ENCODE measurements at places on chromosomes 3 and 15.

DNA sequence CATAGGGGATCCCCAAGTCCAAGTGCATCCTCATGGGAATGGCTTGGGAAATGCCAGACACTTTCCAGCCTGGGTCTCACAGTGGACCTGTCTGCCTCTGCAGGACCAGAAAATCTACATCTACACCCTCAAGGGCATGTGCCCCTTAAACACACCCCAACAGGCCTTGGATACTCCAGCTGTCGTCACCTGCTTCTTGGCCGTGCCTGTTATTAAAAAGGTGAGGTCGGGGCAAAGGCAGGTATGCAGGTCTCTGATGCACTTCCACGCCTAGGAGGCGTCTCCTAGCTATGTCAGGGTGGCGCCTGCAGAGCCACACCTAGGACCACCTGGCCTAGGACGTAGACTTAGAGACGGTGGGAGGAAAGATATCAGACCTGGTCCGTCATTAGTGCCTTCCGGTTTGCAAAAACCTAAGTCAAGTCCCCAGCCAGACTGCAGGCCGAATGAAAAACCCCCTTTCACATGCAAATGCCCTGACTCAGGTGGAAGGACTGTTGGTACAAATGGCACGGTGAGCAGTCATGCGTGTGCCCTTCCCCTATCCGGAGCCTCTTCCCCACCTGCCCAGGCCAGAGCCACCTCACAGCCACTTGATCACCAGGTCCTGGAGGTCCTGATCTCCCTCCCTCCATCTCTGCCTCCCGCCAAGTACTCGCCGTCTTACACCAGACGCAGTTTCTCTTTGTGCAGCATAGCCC, 143.5 kb downstream of the LRRK1 start:
- no peak for DNase-seq

DNA sequence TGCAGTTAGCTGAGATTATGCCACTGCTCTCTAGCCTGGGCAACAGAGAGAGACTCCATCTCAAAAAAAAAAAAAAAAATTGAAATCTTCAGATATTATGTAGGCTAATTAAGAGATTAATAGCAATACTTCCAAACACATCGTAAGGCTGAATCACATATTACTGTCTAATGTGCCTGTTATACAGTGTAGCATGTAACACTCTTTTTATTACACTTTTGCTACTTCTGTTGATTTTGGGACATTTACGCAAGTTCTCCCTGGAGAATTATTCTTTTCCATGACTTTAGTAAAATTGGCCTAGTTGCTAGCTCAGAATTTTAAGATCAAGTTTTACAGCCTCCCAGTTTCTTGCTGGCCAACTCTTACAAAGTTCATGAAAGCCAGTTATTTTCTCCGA, 605.2 kb downstream of the NAALADL2 start:
- DNase-seq: no peak

GRCh38 chr15:68375191-68375631, 56.8 kb downstream of the ITGA11 start:
- DNase-seq: no peak

DNA sequence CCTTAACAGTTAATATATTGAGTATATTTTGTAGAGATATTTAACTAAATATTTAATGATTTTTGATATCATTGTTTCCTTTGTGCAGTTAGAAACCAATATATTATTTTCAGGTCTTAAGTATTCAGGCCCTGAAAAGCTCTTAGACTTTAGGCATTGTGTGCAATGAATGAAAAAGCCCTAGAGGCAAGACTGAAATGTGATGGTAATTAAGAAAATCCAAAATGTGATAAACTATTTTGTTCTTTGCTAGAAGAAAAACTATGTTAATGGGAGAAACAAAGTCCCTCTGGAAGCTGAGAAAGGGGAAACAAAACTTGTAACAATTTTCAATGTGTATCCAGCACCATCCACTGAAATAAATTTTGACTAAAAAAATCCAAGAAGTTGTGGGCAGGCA, 54.6 kb upstream of the SSR3 start:
- DNase-seq: no peak

DNA sequence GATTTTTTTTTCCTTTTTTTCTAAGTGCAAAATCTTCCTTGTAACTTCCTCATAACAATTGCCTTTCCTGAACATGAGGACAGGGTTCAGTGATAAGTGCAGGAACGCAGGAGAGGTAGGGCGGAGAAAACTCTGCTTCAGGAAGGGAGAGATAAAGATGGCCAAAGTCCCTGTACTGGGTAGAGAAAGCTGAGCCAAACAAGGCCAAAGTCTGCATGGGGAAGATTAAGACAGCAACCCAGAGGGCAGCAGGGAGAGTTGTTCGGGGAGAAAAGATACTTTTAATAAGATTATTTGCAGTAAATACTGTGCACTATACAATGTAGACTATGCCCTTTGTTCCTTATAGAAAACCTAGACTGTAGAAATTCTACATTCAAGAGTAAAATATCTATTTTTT, 55.4 kb upstream of the LRRFIP2 start:
- DNase-seq: no peak

DNA sequence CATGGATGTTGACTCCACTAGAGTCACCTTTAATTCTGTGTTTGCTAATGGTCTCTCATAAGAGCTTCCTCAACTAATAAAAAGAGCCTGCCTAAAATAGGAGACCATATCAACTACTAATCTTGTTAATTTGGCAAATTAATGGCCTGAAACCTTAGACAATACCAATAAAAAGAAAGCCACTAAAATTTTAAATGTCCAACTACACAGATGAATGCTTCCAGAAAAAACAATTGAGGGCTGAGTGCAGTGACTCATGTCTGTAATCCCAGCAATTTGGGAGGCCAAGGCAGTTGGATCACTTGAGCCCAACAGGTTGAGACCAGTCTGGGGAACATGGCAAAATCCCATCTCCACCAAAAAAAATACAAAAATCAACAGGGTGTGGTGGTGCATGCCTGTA, 230.9 kb downstream of the NSUN3 start:
- no peak for DNase-seq

DNA sequence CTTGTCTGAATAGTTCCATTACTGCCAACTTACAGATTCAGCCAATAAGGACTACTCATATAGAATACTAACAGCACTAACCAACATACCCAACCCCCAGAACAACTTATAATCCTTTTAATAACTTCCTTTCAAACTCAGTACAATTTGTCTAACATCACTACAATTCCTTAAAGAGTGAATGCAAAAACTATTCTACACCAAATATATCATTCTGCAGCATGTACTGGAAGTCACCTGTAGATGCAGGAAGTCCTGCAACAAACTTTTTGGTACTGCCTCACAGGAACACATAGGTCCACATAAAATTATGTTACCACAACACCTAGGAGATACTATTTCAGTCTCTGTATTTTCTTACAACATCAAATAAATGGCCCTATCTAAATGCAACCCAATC, 2.1 kb downstream of the CCNL1 start:
- no peak for DNase-seq

DNA sequence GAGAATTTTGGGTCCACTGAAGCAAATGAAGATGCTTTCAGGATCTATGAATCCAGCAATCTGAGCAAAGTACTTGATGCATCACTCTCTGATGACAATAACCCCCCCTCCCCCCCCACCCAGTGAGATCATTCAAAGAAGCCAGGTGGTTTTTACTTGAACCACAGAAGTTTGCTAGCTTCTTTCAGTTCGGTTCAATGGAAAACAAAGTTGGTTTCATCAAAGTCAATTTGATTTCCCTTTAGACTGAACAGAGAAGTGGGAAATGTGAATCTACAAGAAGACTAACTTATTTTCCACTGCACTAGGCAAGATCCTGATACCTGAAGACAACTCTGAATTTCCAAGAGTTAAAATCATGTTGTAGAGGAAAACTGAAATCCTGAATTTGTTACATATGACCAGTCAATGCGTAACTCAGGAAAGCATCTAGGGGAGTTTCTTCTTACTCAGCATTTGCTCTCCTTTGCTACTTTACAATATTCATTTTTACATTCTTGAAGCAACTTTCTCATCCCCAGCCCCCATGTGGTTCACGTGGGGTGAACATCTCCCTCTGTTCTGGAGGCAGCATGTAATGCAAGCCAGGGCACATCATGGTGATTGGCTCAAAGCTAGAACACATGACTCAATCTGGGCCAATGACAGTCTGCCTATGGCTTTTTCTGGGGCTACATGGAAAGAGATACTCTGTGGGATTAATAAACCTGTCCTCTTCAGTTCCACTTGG, 572.6 kb downstream of the FOXP1 start:
- no peak for DNase-seq

- no peak for DNase-seq
Measured at GRCh38 chr3:186964071-186964470, 33.7 kb downstream of the ST6GAL1 start.

- no peak for DNase-seq
Measured at GRCh38 chr15:74226761-74227540, 9.2 kb upstream of the CCDC33 start.

- DNase-seq: no peak
Measured at GRCh38 chr3:152349392-152349791, 80.7 kb downstream of the MBNL1 start.

DNA sequence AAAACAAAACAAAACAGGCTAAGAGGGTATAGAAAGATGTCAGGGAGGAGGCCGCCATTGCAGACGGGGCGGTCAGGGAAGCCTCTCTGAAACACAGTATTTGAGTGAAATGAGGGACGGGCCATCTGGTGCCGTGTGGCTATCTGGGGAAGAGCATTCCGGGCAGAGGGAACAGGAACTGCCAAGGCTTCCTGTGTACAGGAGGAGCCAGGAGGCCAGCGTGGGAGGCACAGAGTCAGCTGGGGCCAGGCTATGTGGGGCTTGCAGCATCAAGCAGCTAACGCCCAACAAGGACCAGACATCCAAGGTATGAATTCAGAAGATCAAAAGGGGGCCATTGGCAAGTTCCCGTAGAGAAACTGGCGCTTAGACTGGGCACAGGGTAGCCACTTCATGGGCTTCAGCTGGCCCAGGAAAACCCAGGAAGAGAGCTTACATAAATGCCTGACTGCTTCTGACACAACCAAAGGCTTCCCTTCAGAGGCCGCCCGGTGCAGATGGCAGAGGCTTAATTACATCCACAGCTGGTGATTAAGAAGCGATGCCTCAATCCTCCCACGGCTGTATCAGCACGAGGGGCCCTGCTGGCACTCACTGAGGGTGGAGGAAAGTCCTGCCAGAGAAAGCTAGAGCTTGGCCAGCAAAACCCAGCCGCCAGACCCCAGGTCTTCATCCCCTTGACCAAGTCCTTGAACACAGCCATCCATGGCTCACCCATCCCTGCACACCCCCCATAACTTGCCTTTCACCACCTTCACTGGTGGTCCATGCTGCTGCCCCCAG, 144.9 kb downstream of the MEGF11 start:
- DNase-seq: no peak

- DNase-seq: no peak
Measured at GRCh38 chr3:17631609-17632008, 110.8 kb downstream of the TBC1D5 start.

GRCh38 chr3:15042936-15043335, 22.2 kb downstream of the MRPS25 start:
- no peak for DNase-seq

DNA sequence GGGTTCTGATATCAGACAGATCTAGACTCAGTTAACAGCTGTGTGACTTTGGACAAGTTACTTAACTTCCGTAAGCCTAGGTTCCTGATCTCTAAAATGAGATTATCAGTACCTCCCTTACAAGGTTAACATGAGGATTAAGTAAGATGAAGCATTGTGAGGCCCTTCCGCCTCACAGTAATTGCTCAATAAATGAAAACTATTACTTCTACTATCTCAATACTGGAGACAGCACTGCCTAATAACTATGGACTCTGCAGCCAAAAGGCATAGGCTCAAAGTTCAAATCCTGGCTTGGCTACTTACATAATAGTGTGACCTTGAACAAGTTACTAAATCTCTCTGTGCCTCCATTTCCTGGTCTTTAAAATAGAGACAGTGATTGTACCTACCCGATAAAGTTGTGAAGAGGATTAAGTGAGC, 82.0 kb upstream of the ATP11B start:
- DNase-seq: no peak

DNA sequence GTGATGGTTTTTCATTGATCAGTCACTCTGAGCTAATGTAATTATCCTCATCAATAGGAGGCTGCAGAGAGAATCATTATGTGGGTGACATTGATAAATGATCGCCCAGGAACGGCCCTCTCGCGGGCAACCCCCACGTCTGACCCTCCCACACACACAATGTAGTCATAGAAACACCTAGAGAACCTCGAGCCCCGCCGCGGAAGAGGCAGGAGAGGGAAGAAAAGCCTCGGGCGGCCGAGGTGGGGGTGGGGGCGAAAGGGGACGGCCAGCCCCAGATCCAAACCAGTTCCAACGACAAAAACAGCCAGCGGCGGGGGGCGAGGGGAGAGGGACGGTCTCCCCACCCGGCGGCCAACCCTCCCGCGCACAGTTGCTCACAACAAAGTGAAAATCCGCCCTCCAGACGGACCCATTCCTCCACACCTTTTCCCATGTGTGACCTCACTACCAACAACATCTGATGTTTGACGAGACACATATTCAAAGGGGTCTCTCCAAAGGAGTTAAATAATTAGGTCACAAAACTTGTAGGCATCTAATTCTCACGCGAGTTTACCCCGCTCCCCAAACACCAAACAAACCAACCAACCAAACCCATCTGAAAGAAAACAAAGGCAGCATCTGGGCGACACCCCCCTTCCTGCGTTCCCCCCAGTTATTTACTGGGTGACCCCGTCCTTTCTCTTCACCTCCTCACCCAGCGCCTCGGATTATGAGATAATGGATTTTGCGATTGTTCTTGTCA, 213.0 kb downstream of the MEIS2 start:
- no peak for DNase-seq

DNA sequence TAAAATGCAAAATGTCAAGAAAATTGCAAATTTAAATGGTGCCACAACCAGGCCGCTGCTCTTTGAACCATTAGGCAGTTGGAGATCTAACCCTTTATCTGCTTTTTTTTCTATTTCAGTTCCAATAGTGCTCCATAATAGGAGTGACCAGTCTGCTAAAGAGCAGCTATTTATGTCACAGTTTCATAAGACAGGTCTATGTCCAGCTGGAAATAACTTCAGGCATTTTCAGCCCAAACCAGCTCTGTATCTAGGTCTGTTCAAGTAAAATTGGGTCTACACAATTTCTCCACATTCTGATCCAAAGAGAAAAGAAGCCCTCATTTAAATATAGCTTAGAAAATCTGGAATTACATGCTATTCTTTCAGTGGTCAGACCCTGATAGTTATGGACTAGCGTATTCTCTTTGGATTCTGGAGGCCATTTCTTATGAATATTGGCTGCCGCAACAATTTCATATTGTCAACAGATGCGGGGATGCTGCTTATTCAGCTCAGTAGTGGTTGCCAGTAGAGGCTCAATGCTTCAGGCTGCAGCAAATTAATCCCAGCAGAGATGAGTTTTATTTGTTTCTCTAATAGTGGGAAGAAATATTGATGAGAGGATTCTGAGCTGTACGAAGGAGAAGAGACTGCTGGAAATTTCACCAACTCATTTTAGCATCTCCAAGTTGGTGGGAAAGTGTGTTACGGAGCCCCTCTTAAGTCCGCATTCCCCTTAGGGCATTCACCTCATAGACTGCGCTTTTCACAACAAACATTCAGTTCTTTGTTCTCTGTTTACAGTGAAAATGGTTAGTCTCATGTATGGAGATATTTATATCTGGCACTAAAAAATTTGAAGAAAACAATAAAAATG, 887.0 kb downstream of the ROBO1 start:
- DNase-seq: no peak

GRCh38 chr3:112767177-112767576, 79.5 kb downstream of the CD200R1L start:
- DNase-seq: no peak
